Stimulated activated CD4-positive, alpha-beta T cell treated with anti-CD3 and anti-CD28 coated beads, Interleukin-1b, Interleukin-23, amount 100 ng/mL, for 1 hour (primary cell): ENCODE measurements at places on chromosomes 7 and 10.

DNA sequence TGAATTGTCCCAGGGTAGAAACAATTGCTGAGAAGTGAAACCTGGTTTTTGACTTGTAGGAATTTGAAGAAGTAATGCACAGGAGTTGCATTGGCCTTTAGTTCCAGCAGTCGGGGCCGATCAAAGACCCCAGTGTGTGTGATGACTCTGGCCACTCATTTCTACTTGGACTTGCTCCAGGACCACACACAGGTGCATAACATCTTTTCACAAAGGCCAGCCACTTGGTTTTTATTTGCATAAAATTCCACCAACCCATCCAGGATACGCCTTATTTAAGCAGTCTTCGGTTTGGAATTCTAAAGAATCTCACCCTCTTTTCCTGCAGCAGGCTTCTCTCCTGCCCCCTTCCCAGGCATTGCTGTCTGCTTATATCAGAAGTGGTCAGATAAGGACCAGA, 162.0 kb upstream of the HABP2 start:
- DNase-seq: no peak

- no peak for DNase-seq
Observed at GRCh38 chr7:65307651-65308299, 65.9 kb upstream of the ZNF92 start.

DNA sequence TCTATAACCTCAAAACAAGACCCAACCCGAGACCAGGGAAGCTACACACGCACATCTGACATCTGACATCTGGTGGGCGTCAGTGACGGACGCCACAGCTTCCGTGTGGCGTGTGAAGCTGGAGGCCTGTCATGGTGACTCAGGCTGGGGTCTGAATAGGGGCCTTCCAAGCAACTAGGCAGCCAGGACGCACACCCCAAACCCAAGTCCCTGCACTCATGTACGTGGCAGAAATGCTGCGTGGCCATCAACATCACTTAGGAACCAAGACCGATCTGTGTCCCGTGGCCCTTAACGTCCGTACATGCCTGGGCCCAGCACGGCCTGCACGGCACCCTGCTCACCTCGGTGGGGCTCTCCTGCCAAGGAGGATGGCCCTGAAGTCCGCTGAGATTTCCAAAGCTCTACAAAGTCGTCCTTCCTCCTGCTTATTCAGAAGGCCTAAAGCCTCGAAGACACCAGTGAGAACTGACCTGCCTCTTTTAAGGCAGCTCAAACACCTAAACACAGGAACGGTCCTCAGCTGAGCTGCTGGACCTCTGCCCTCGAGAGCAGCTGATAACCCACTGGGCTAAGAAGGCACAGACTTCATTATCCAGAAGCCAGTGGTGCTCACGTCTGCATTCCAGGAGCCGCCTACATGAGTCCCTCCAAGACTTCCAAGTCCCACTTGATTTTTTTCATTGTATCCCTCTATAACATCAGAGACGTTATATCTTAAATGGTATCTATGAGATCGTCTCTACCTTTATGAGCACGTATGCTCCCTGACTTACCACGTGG, 82.5 kb downstream of the DIP2C start:
- DNase-seq: no peak

DNA sequence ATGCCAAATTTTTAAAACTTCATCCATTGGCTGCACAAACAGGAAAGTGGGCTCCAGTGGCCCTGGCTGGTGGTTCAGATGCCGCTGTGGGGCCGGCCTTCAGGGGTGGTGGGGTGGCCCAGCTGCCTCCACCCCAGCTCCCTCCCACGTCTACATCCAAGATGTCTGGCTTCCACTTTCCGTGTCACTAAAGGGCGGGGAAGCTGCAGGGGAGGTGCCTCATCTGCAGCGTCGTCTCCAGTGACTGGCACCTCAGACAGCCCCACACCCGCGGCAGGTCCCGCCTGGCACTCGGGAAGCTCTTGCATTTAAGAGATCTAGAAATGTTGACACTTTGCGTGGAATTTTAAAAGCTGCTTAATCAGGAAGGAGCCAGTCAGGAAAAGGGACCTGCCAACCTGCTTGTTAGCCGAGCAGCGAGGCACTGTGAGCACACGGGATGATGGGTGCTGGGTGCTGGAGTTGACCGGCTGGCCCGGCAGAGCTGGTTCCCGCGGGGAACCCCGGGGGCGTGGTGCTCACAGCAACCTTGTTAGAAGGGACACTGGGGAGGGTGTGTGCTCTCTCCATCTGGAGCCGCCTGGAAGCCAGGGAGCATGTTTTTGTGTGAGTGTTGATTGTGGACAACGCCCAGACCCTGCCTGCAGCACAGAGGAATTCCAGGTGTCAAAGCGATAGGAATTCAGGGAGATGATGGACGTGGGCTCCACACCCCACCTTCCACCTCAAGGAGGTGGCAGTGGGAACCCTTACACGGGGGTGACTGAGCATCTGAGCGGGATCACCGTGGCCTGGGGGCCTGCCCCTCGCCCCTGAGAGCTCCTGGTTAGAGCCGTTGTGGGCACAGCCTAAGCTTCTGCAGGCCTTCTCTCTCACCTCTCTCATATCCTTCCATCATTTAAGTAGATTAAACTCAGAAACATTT, 320.5 kb downstream of the PTPRN2 start:
- no peak for DNase-seq

GRCh38 chr10:95440756-95441546, 120.2 kb downstream of the SORBS1 start:
- DNase-seq: no peak

- DNase-seq: no peak
Observed at GRCh38 chr10:6200734-6201515, 1.8 kb upstream of the PFKFB3 start.

- DNase-seq: no peak
Observed at GRCh38 chr10:26222563-26222962, 6.0 kb downstream of the GAD2 start.

GRCh38 chr10:61793760-61794703, 107.5 kb upstream of the ARID5B start:
- no peak for DNase-seq

DNA sequence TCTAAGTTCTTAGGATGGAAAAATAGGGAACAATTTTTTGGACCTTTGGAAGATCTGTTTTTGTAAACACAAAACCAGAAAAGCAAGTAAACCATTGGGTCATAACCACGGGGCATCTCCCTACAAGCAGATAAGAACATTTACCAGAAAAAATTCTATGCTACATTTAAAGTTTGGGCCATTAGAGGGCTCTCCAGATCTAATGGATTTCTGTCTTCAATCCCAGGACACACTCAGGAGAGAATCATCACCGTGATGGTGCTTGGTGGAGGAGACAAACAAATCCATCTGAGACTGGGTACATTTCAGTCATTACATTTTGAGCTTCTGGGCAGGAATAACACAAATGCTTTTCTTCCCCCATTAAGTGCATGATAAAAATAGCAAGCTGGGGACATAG, 178.4 kb upstream of the TARP start:
- DNase-seq: no peak

DNA sequence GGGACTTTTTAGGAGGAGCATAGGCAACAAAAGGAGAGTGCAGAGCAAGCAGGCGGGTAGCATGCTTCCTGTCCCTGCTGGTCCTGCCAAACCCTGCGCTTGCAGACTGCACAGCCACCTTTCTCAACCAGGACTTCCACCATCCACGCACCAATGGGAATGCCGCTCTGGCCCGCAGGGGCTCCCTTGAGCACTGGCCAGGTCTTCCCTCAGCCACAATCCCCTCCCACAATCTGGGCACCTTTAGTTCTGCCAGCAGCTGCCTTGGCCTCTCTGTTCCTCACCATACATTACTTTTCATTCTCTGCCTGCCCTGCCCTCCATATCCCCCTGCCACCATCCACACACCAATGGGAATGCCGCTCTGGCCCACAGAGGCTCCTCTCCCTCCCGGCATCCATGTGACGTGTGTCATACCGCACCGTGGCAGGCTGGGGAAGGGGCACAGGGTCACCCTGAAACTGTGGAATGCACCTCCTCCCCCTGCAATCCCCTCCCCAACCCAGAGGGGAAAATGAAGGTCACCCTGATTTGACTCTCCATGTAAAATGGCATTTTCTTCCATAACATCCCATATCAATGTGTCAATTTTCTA, 97.3 kb upstream of the MACROH2A2 start:
- DNase-seq: no peak

- no peak for DNase-seq
Observed at GRCh38 chr10:6274040-6274439, 71.3 kb downstream of the PFKFB3 start.

GRCh38 chr10:24133835-24134234, 75.1 kb upstream of the KIAA1217 start:
- no peak for DNase-seq

DNA sequence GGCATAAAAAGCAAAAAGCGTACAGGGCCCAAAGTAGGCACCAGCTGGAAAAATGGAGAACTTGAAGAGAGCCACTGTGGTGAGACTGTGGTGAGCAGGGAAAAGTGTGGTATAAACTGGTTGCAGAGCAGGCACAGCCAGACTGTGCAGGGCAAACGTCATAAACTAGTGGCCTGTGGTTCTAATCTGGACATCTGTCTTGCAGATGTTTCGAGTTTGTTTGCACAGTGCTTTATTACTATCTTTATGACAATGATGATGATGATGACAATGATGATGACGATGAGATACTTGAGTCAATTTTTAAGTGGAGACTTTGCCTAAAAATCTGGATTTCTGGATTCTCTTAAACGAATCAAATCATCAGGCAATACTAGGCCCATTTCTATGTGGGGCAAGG, 45.7 kb downstream of the SEMA3C start:
- DNase-seq: no peak

GRCh38 chr10:45375716-45376231, 1.8 kb downstream of the ALOX5 start:
- DNase-seq: no peak

GRCh38 chr10:116779076-116779687, 36.8 kb upstream of the HSPA12A start:
- DNase-seq: no peak

DNA sequence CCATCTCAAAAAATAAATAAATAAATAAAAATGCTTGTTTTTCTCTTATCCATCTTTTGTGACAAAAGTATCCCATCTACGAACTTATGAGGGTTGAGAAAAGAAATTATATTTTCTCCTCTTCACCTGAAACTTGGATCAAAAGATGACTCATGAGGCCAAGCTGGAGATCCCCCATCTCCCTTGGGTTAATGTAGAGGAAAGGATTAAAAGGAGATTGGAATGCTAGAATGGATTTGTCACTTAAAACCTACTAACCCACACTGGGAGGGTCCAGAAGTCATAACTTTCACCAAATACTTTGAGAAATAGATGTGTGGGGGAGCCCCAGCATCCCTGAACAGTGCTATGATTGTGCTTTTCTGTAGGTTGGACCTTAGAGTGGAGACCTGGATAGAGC, 46.3 kb upstream of the PIK3CG start:
- no peak for DNase-seq

- DNase-seq: no peak
Observed at GRCh38 chr10:34956756-34957155, 133.4 kb downstream of the CUL2 start.

DNA sequence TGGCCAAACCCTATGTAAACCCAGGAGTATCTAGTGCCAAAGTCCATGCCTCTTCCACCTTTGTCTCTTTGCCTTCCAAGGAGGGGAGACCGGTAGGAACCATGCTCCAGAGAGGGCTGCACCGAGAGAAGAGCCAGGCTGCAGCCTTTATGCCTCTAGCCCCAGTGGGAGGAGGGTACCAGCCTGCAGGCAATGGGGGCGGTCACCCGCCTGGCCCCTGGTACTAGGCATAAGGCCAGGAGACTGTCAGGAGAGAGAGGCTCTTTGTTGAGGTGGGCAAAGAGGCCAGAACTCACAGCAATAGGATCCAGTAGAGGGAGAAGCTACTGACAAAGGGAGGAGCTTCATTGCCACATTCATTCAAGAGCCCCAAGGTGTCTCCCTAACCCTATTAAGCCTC, 146.6 kb upstream of the PDE1C start:
- DNase-seq: no peak

DNA sequence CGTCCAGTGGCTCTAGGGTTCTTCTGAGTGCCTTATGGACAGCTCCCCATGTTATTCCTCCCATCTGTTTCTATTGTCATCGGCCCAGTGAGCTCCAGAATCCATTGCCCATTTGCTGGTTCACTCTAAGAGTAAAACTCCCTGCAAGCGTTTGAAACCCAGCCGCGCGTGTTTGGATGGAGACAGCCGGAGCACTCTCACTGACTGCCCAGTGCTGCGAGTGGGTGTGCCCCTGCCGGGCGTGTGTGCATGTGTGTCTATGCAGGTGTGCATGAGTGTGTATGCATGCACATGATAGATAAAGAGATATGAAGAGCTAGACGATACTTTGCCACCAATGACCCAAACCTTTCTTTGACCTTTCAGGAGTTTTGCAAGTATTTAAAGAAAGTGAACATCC, 347.2 kb upstream of the MKI67 start:
- no peak for DNase-seq

GRCh38 chr7:139116999-139117398, 7.5 kb upstream of the ZC3HAV1 start:
- no peak for DNase-seq

DNA sequence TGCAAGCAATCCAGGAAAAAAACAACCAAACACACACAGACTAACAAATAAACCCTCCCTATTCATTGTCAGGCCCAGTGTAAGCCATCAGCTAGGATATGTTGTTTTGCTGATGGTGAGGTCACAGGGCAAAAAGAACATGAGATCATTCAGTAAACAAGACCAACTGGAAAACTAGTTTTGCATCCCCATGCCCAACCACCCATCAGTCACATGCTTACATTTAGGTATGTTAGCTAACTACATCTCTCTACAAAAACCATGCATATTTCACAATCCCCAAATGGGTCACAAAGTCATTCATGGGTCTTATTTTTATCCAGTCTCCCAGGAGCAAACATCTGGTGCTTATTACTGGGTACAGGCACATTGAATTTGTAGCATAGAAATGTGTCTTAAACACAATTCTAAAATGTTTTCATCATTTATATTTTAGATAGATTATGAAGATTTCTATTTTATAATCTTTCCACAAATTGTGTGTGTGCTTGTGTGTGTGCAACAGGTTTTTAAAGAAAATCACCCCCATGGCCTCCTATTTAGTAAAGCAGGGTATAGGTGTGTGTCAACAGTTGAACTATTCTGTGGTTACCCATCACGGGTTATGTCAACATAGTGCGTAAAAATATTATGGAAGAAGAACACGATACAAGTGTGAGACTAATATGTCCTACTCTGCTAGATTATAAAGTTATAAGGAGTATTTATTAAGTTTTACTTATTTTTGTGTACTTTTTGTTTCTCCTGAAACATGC, 103.8 kb upstream of the AKR1E2 start:
- DNase-seq: no peak

DNA sequence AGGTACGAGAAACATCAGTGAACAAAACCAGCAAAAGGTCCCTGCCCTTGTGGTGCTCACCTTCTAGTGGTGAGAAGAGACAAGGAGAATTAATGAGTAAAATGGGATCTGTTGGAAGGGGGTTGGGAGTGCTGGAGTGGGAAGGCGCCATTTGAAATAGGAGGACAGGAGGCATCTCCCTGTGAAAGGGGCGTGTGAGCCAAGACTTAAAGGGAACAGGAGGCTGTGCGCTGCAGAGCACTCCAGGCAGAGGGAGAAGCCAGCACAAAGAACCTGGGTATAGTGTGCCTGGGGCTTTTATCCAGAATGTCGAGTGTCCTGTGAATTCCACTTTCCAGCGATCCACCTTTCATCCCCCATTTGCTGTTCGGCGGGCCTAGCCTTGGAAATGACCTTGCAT, 497.9 kb upstream of the GALNT17 start:
- DNase-seq: no peak
